Fibroblast of villous mesenchyme (primary cell): ENCODE measurements at places on chromosomes 2 and 18.
A peak's percentile ranks its signal among the peaks of the same experiment; 100 is the strongest.

DNA sequence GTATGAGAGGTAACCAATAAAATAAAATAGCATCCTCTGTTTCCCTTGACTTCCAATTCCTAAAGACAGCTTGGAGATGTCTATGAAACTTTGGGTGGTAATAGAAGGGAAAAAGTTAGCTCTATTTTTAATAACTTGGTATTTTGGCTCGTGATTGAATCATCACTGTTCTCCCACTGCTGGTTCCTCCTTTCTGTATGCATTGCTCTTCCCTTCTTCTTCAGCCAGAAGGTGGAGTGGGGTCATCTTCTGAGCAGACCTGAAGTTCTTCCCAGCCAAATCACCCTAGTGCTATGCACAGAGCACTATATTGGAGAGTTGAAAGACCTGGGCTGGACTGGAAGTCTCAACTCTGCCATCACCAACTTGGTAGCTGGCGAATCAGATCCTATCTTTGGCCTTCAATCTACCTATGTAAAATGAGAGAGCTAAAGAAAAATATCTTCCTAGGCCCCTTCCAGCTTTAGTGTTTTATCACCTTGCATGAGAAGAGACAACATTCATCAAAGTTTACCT is 54.1 kb downstream of the CPO start:
- DNase-seq: no peak

DNA sequence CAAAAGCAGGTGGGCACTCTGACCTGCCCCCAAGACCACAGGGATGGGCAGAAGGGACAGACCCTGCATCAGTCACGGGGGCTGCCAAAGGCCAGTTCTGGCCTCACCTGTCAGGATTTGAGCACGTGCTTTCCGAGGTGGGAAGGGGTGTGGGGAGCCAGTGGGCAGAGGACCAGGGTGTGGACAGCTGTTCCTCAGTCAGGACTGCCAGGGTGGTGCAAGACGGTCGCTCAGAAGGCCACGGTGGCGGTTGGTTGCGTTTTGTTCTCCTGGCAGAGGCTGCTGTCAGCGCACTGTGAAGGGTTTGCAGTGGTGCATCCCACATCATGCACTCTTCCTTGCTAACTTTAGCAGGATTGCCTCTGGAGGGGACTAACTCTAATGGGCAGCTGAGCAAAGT is 665.3 kb upstream of the RAB6C start:
- DNase-seq: no peak

- DNase-seq: no peak
Observed at GRCh38 chr2:144011098-144011497, 508.8 kb downstream of the ZEB2 start.

GRCh38 chr18:8762968-8763367 is 57.6 kb downstream of the MTCL1 start:
- no peak for DNase-seq

GRCh38 chr2:128640166-128640844 is 321.6 kb upstream of the HS6ST1 start:
- DNase-seq: no peak

GRCh38 chr2:103249462-103249861 is 487.6 kb downstream of the TMEM182 start:
- no peak for DNase-seq

DNA sequence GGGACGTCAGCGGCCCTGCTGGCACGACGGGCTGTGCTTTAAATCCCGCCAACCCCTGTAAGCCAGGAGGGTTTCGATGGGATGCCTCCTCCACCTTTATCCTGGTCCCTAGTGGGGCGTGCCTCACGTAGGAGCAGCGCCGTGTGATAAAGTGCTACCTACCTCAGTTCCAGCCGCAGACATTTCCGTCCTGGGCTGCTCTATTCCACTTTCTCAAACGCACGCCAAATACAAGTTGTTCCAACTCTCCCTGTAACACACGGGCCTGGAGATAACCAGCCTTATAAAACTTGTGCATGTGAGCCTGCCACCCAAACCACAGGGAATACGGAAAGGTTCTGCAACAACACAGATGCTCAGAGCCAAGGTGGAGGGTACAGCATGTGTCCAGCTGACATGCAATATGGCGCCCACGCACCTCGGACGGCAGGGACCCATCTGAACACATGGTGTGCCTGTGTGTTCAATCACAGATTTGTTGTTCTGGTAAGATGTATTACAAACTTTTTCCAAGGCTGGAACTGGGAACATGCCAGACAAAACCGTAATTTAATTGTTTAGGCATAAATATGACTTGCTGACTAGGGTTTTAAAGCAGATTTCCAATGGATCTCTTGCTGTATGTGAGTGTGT is 47.7 kb downstream of the ZNF516 start:
- DNase-seq: peak; percentile 64

DNA sequence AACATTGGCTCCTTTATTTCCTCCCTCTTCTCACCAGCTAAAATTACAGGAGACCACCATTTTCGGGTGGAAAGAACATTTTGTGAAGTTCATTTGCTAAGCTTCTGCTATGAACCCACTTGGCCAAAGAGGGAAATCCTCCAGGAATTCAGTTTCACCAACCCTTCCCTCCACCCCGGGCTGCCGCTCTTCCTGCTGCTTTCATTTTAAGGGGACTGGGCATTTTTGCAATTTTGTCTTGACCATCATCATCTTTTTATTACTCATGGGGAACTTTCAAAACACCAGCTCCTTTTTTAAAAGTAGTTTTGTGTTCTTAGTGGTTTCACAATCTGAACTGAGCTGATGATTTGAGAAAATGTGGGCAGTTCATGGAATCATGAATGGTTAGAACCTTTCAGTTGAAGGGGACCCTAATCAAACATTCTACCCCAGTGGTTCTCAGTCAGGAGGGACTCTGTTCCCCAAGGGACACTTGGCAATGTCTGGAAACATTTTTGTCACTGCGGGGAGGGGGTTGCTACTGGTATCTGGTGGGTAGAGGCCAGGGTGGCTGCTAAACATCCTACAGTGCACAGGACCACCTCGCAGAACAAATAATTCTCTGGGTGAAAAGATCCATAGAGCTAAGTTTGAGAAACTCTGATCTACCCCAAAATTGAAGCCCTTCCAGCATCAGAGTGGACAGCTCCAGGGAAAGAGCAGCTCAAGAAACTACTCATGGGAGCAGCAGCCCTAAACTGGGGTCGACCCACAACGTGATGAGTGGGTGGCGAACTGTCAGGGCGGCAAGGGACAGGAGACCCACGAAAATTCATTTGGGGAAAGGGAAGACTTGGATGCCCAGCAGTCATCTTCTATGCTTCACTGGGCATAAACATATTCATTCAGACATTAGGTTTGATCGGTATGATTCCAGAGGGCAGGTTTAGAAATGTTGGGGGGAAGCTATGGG is 92.9 kb downstream of the ACKR3 start:
- DNase-seq: peak; percentile 45

- DNase-seq: no peak
Observed at GRCh38 chr2:241083091-241083415, 19.0 kb downstream of the MTERF4 start.

DNA sequence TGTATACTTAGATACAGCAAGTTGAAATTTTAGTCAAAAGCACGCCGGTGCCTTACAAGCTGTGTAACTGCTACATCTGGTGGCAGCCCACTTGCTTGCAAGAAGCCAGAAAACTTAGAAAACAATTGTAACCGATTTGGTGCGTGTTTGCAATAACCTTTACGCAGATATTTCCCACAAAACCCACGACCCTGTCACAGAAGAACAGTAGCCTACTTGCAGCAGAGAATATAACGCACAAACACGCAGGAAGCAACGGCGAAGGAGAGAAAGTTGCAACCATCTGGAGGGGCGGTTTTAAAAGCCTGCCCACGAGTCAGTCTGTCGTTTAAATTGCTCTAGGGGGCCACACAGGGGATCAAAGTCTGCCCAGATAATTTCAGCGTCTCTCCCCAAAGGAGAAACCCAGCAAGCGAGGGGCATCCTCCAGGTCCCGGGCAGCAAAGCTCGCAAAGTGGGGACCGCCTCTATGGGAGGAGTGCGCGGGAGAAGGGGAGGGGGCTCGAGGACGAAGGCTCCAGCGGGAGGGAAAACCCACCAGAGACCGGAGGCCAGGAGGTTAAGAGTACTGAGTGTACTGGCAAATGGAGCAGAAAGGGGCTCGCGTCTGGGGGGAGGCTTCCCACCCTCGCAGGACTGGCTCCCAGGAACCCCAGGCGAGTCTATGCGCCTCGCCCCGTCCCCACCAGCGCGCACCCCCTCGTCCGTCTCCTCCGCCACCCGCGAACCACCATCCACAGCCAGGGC is 1.1 kb downstream of the TLK1 start:
- DNase-seq: peak; percentile 77

DNA sequence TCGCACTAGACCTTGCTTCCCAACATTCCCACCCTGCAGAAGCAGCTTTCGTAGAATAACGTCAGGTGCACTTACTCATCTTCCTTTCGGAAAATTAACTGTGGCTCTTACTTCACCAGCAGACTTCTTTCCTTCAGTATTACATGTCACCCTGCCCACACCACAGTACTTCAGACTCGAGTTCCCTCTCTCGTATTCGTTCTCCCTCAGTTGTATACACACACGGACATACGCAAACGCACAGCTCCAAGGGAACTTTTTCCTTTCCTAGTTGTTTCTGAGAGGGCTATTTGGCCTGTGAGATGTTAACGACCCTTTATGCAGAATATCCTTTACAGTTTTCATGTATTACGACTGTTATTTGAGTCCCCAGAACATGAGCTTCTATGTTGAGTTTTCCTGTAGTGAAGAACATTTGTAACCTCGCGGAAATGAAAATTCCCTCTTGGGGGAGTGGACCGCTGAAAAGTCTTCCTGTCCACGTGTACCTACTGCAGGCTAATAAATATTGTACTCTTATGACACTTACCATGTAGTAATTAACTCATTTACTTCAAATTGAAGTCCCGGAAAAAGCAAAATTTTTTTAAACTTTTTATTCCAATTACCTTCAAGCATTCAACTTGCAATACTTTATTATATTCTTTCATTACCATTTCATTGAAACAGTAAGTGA is 908 bp downstream of the ERLEC1 start:
- DNase-seq: peak; percentile 42

DNA sequence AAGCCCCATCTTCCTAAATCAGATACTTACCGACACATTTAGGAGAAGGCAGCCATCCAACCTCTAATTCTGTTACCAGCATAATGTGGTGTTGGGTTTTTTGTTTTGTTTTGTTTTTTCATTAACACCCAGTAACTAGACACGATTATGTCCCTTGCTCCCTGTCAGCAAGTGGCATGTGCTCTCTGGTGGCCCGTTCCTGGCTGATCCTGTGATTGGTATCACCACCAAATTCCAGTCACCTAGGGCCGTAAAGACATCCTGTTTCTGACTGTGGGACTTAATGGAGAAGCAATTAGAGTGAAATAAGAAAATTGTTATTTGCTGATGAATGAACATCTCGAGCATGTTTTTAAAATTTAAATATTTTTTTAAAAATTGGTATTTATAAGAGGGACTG is 5.9 kb upstream of the DLX1 start:
- DNase-seq: no peak

- no peak for DNase-seq
Observed at GRCh38 chr2:29242621-29243375, 127.6 kb downstream of the CLIP4 start.

DNA sequence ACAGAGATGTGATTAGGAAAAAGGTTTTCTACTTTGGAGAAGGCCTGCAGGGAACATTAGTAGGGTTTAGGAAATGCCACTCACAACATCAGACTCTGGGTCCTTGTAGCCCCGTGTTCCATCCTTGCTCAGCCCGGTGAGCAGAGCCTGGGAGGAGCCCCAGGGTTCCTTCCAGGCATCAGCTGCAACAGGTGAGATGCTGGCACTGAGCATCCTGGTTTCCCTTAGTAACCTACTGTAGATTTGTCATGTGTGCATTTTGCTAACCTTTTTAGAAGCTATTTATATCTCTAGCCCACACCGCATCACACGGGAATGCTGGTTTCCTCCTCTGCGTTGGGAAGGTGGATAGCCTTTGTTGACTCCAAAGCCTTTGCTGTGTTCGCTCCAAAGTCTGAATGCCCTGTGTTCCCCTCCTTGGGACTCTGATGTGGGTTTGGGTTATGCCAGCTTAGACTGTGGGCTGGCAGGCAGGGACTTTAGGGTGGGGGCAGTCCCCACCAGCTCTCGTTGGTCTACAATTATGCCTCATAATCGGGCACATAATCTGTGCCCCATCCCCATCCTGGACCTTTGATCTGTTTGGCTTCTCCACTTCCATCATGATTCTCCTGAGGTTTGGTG is 69.3 kb downstream of the TMEM247 start:
- DNase-seq: no peak

DNA sequence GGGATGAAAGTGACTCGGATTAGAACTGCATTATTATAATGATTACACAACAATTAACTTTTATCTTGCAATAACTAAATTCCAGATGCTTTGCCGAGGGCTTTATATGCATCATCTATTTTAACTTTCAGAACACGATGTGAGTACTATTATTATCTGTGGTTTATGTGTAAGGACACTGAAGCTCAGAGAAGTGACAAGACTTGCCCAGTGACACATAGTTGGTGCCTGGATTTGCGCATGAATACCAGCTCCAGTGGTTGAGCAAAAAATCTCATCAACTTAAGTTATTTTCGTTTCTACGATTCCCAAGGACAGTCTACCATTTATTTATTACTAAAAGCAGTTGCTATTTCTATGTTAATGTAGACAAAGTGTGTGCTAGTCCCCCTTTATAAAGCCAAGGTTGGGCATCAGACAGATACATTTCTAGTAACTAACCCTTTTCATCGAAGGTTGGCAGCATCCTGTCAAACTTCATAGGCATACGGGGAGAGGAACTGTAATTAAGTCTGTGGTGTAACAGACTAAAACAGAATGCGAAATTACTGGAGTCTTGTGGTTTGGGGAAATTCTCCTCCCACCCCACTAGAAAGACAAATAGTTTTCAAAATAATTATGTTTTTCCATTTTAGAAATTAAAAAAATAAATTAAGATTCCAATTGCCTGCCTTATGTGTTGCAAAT is 73.2 kb upstream of the BOD1L2 start:
- no peak for DNase-seq

DNA sequence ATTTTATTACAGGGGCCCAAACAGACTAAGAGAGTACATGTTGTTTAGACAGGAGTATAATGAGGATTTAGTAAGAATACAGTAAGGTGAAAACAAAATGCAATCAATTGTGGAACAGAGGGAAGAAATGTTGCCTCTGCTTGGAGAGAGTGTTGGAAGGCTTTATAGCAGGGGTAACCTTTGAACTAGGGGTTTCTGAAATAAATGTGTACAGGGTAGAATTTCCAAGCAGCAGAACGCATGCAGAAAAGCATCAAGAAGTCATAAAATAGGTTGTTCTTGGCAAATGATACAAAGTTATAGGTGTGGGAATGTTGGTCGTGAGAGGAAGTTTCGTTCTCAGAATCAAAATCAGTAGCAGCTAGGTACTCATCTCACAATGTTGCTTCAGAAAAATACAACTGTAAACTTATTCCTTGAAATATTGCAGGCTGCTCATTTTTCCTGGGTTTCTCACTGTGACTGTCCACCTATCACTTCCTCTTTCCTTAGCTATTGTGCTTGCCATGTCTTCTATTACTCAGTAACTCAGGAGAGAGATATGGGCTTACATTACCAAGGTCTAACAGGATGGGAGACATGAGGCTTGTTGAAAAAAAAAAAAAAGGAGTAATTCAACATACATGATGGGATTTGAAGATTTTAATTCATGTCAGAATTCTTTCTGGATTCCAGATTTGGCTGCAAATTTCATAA is 17.1 kb upstream of the HNMT start:
- DNase-seq: no peak
